Glutamatergic neuron (in vitro differentiated cells): ENCODE measurements at places on chromosomes 6 and 20.
A peak's percentile ranks its signal among the peaks of the same experiment; 100 is the strongest.

DNA sequence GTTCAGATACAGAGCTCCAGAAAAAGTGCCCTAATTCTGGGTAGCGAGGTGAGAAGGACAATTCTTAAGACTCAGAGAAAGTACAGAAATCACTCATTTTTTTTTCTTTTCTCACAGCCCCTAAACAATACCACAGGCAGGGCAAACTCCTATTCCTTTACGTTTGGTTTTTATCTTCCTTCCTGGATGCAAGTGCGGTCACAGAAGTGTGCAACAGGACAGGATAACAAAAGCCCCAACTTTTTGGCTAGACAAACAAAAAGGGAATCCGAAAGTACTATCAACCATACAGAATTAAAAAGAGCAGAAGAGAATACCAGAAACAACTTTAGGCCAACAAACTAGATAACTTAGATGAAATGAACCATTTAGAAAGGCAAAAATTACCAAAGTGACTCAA, 18.4 kb upstream of the BEND6 start:
- DNase-seq, result no peak

DNA sequence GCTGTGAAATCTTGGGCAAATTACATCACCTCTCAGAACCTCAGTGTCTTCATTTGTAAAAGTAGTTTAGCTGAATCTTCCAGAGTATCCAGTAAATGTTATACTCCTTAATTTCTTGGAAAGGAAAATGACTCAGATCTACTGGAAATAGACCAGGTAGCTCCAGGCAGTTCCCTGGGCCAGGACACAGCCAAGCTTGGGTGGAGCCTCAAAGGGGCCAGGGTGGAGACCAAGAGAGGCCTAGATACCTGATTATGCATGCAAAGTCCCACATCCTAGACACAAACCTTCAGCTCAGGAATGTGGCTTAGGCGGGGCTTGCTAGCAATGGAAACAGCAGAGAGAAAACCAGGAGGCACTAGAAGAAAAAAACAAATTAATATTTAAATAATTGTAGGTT, 272.8 kb downstream of the MAFB start:
- DNase-seq, result no peak

DNA sequence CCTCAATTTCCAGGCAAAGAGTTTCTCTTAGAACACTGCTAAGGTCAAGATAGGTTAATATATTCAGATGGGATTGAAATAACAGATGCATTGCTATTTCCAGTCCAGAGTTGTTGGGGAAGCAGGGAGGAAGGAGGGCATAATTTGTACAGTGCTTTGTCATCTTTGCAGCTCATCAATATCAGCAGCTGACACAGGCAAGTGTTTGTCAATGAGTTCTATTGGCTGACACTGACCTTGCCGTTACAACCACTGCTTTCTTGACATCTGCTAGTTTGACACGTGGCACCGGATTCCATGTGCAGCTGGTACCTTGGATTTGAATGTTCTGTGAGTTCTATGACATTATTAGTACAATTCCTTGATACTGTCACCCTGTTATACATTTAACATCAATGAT, 28.0 kb upstream of the MLIP start:
- peak; percentile 42 for DNase-seq

DNA sequence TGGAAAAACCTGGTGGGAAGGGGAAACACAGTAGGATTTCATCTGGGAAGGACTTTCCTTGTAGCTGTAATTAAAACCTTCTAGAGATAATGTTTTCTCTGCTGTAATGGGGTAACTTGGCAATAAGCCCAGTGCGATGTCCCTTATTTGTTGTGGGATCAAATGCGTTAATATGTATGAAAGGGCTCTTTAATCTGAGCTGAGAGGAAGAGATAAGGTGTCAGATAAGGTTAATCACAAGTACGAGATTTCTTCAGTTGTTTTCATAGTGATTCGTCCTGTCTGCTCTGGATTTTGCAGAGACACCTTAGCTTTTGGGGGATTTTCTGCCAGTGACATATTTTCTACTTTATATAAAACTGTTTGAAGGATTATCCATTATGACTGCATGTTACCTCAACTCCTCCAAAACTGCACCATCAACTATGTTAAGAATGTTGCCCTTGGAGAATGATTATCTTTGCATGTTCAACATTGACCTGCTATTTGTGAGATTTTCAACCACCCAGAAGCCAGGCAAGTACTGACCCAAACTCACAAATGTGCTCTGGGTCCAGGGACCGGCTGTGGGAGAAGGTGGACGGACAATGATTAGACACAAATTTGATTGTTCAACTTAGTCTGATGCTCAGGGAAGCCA, 21.2 kb upstream of the ELOVL5 start:
- DNase-seq, result no peak

GRCh38 chr6:44701038-44701636, 313.6 kb downstream of the CDC5L start:
- DNase-seq, result no peak

DNA sequence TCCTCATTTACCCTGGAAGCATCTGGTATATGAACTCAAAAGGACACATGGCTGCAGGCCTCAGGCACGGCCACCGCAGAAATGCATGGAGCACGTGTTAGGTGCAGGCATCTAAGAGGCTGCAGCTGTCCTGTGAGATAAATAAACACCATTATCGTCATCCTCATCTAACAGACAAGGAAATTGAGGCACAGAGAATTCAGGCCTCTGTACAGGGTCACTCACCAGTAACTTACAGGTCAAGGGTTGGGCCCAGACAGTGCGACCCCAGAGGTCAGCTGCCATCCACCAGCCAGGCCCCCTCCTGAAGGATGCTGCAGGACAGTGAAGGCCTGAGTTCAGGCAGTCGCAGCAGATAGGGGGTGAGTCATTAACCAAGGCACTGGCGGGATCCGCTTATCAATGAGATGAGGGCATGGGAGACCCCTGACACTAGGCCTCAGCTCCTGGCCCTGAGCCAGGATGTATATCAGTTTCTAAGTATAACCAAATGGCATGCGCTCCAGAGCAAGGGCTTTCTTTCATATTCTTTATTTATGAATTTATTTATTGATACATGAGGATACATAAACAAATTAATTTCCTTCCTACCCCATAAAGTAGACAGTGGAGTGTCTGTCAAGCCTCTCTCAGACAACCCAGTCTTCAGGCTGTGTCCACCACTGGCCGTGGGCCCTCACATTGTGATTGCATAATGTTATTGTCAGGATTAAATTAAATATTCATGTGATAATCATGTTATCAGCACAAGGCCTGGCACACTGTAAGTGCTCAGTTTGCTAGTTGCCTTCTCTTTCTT, 316.9 kb downstream of the QKI start:
- DNase-seq, result no peak

GRCh38 chr6:76495909-76496308, 423.4 kb upstream of the IMPG1 start:
- no peak for DNase-seq

DNA sequence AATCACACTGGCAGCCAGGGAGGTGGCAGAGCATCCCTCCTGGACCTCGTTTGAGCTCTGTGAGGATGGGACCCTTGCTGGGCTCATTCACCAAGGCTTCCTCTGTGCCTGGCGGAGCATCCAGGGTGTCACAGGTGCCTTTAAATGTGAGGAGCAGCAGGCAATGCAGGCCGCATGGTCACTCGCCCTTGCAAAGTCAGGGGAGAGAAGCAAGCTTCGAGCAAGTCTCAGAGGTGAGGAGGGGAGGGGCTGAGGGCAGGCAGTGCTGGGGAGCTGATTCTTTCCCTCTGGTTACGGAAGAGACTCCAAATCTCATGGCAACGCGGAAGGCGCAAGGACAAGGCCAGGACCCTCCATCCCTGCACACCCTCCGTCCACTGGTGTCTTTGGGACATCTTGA, 182.7 kb upstream of the PMEPA1 start:
- DNase-seq, result peak; percentile 28

- peak; percentile 77 for DNase-seq
Observed at GRCh38 chr6:144482142-144482541, 197.0 kb downstream of the UTRN start.

DNA sequence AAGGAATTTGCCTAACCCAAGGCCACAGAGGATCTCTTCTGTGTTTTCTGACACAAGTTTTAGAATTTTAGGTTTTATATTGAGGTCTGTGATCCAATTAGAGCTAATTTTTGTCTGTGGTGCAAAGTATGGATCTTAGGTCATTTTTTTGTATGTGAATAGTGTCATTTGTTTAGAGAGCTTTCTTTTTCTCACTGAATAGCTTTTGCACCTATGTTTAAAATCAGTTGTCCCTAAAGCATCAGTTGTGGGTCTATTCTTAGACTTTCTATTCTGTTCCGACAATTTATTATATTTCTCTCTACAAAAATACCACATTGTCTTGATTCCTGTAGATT, 341 bp upstream of the MCM9 start:
- DNase-seq, result no peak

DNA sequence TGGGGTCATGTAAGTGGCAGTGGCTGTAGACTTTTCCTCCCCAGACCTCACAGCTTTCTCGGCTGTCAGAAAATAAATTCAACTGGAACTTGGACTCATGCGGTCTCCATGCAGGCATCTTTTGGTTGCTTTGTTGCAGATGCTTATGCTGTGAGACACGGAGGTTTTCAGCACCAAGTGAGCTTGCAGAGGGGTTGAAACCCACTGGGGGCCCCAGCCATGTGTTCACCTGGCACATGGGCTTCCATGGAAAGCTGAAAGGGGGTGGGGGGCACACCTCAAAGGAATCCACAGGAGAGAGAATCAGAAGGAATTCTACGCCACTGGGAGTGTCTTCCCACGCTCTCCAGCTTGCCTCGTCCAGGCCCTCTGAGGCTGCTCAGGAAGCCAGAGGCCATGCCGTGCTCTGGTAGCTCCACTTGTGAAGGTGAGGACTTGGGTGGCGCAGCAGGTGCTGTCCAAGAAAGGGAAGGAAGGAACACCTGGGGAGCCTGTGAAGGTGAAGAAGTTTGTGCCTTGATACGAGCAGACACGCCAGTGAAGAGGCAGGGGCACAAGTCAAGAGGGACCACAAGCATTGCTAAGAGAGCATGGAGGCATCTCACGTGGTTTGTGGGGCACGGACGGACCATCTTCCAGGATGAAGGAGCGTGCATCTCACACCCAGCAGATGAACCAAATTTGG, 134.3 kb upstream of the PMEPA1 start:
- DNase-seq, result no peak
